ENCODE measurements at places on chromosomes 7 and 10. TPM values are rescaled to one million over a fixed set of nuclear protein-coding genes. Genes with fewer than 3 reads are reported as not detected.

DNA sequence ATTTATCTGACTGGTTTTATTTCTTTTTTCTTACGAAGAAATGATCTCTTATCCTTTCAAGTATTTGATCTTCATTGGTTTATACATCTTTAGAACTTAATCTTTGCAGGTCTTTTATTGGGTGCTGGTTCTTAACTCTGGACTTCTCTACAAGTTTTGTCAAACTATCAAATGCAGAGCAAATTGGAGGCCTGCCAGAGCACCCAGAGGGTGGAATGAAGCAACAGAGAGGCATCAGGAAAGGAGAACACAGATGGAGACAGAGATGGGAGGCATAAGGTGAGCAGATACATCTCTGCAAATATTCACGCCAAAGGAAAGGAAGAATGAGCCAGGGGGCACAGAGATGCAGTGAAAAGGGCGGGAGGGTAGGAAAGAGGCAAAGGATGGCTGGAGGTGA lies 130.3 kb downstream of the PKD1L1 start:
- no peaks in the 10 kb centered on the region for H3K27me3 ChIP-seq
- no peak for DNase-seq
- no peaks in the 10 kb centered on the region for H3K36me3 ChIP-seq
- H3K27ac ChIP-seq, result no peak overlapping the region
- no peak overlapping the region for H3K4me3 ChIP-seq

DNA sequence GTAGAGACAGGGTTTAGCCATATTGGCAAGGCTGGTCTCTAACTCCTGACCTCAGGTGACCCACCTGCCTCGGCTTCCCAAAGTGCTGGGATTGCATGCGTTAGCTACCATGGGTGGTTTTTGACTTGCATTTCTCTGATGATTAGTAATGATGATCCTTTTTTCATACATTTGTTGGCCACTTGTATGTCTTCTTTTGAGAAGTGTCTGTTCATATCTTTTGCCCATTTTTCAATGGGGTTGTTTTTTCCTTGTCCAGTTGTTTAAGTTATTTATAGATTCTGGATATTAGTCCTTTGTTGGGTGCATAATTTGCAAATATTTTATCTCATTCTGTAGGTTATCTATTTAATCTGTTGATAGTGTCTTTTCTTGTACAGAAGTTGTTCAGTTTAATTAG lies 4.3 kb upstream of the OR13A1 start:
- no peak overlapping the region for H3K27ac ChIP-seq
- H3K4me1 ChIP-seq, result no peaks in the 10 kb centered on the region
- no peaks in the 10 kb centered on the region for H3K27me3 ChIP-seq
- no peak for DNase-seq

Gene PNLIPRP2
- not detected for total RNA-seq

GRCh38 chr10:89494575-89494974 lies 40.8 kb downstream of the SLC16A12 start:
- H3K27ac ChIP-seq, result no peak overlapping the region
- H3K4me1 ChIP-seq, result no peaks in the 10 kb centered on the region
- no peak overlapping the region for H3K4me3 ChIP-seq
- no peaks in the 10 kb centered on the region for H3K27me3 ChIP-seq

- no peaks in the 10 kb centered on the region for H3K4me1 ChIP-seq
- no peaks in the 10 kb centered on the region for H3K36me3 ChIP-seq
- no peak overlapping the region for H3K27ac ChIP-seq
- no peaks in the 10 kb centered on the region for H3K27me3 ChIP-seq
- no peak for DNase-seq
- no peak overlapping the region for H3K4me3 ChIP-seq
Observed at GRCh38 chr10:34746094-34746493, 69.0 kb downstream of the PARD3 start.
